ENCODE measurements at places on chromosomes 5 and 9.

- DNase-seq: no peak
These were observed 29.7 kb upstream of the AKNA start for GRCh38 chr9:114417511-114417910.

DNA sequence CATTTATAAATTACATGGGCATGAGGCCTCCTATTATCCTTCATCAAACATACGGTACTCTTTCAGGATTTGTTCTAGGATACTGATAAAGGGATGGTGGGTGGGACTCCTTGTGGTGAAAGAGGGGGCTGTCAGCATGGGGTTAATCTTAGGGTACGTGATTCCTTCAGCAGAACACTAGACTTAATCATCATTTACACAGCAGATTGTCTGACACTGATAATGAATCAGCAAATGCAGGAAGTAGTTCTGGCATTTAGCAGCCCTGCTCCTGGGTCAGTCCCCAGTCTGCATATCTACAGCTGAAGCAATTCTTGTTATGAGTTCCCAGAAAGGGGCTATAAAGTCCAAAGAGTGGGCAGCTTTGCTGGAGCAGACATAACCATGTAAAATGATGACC lies 384.6 kb downstream of the SPOCK1 start:
- DNase-seq: no peak

GRCh38 chr9:91042541-91042940 lies 240.9 kb downstream of the SYK start:
- DNase-seq: no peak

GRCh38 chr5:173094012-173094661 lies 38.0 kb downstream of the CREBRF start:
- DNase-seq: no peak

- peak; percentile 32 for DNase-seq
These were observed 5.3 kb upstream of the TRIM41 start for GRCh38 chr5:181217803-181218062.

DNA sequence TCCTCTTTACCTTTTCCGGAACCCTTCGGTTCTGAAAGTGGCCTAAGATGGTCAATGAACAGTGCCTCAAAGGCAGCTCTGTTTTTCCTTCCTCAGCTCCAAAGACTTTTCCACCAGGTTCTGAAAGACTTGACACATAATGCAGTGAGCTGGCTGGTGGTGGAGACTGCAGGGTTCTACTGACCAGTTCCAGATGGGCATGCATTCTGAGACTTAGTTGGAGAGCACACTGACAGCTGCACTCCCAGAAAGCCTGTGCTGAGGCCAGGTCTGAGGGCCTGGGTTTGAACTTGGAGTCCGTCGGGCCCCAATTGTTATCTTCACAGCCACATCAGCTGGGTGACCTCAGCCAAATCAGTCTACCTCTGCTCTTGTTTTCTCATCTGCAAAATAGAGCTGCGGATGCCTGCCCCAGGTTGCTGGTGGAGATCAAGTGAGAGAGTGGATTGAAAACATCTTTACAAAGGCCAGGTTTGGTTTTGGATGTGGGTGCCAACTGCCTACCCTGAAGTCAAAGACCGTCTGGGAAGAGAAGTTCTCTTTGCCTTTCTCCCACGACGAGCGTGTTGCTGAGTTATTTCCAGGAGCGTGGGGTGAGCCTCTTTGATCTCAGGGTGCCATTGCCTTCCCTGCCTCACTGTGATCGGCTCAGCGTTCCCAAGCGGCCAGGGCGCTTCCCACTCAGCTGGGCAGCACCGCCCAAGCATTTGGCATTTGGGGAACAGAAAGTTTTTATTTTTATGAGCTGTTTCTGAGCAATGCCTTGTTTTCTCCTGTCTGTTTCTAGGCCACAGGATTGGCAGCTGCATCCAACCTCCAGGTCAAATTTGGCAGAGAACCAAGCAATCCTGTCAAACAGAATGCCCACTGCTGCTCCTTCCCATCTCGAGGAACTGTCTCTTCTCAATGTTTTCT lies 54.9 kb downstream of the RAD23B start:
- no peak for DNase-seq

DNA sequence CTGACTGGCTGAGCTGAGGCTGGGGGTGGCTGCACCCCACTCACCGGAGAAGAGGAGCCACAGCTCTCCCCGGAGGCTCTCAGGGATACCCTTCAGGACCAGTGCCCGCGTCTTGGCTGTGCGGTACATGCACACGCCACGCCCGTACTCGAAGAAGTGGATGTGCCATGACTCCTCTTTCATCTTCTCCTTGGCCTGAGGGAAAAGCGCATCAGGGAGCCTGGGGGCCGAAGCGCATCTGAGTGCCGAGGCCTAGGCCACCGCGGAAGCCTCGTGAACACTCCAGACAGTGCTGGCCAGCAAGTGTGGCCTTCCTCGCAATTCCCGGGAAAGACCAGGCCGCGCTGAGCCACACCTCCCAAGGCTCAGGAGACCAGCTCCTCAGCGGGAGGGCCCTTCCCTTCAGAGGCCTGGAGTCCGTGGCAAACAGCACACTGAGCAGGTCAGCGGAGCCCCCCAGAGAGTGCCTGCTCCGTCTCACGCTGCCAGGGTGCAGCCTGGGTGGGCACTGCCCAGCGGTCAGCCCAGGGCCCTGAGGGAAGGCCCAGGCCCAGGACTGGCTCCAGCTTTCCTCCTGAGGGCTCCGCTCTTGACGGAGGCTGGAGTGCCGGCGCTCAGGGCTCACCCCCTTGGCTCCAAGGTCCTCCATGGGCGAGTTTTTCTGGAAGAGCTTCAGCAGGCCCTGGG lies 20.5 kb upstream of the MRNIP start:
- no peak for DNase-seq
